ENCODE measurements at places on chromosomes 1 and 21. TPM values are rescaled to one million over a fixed set of nuclear protein-coding genes. Genes with fewer than 3 reads are reported as not detected.

DNA sequence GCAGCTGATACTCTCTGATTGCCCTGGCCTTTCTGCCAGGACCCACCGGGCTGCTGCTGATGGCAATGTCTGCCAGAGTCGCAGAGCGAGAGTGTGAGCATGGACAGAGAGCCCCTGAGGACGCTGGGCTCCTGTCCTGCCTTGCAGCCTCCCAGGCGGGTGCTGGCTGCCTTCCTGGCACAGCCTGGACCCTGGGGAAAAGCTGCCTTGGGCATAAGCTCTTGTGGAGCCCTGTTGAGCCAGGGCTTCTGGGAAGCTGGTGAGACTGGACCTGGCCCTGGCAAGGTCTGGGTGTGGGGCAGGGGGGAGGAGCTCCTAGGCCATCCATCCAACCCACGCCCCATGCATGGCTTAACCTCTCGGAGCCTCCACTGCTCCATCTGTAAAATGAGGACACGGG, 105.8 kb upstream of the WNT4 start:
- no peaks in the 10 kb centered on the region for H3K4me1 ChIP-seq
- peaks cover 80% of the 10 kb centered on the region for H3K27me3 ChIP-seq
- no peak for DNase-seq

GRCh38 chr1:235018720-235019444, 109.8 kb downstream of the TOMM20 start:
- no peak for DNase-seq
- no peaks in the 10 kb centered on the region for H3K36me3 ChIP-seq
- H3K27ac ChIP-seq = no peak overlapping the region
- H3K27me3 ChIP-seq = no peaks in the 10 kb centered on the region
- no peak overlapping the region for H3K4me3 ChIP-seq

DNA sequence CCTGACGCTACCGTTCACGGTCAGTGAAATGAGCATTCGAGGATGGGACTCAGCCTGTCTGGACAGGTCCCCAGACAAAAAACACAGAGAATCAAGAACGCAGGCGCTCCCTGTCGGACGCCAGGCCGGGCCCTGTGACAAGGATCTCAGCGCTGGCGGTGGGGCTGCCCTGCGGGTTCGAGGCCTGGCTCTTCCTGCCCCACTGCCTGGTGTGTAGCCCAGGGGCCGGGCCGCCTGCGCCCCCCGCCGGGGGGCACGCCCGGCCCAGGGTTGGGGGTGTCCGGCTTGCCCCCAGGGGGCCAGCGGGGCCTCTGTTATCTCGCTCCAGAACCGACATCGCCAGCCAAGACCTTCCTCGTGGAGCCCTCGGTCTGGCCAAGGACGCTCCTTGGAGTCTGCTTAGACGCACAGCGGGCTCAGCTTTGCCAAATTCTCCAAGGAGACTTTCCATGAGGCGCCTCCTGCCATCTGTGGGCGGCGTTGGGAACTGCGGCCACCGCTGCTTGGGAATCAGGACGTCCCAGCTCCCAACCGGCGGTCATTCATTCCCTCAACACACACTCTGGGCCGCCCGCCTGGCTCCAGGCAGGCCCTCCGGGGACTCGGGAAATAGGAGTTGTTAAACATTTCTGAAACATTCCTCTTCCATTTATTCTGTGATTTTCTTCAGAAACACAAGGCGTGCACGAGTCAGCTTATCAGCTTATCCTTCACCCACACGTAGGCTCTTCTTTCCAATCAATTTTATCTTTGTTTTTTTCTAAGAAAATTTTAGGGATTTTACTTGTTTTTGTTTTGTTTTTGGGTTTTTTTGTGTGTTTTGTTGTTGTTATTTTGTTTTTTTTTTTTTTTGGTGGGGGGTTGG, 11.3 kb upstream of the RIPK4 start:
- H3K27ac ChIP-seq = no peak overlapping the region
- H3K36me3 ChIP-seq = no peaks in the 10 kb centered on the region
- peaks cover 87% of the 10 kb centered on the region for H3K27me3 ChIP-seq
- peak; percentile 84 for DNase-seq
- H3K4me3 ChIP-seq = no peak overlapping the region

- no peaks in the 10 kb centered on the region for H3K36me3 ChIP-seq
- peak; percentile 86 for DNase-seq
- peaks cover 33% of the 10 kb centered on the region for H3K4me1 ChIP-seq
- peak overlapping the region; percentile 89 for H3K27ac ChIP-seq
- peak overlapping the region; percentile 99 for H3K4me3 ChIP-seq
Measured at GRCh38 chr1:52553362-52554266, 722 bp upstream of the TUT4 start.

DNA sequence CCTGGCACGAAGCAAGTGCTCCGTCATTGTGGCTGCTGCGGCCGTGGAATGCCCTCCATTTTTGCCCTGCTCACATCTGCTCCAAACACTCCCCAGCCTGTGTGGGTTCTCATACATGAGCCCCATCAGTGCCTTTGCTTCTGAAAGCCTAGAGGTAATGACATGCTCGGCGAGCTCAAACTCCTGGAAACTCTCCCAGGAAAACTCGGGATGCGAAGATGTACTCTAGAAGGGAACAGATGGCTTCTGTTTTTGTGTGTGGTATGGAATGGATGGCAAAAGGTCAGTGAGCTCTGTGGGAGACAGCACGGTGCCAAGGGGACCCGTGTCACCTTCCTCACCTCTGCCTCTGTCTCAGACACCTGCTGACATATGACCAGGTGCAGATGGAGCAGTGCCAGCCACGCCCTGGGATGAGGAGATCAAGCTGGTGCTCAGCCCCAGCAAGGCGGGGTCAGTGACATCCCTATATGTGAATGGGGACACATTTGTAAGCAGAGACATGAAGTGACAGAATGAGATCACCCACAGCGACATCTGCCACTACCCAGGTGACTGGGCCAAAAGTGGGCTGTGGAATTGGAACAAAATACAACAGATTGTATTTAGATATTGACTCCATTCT, 84.1 kb upstream of the COX20 start:
- no peaks in the 10 kb centered on the region for H3K4me1 ChIP-seq
- no peaks in the 10 kb centered on the region for H3K27me3 ChIP-seq
- H3K4me3 ChIP-seq = no peak overlapping the region
- no peak for DNase-seq

DNA sequence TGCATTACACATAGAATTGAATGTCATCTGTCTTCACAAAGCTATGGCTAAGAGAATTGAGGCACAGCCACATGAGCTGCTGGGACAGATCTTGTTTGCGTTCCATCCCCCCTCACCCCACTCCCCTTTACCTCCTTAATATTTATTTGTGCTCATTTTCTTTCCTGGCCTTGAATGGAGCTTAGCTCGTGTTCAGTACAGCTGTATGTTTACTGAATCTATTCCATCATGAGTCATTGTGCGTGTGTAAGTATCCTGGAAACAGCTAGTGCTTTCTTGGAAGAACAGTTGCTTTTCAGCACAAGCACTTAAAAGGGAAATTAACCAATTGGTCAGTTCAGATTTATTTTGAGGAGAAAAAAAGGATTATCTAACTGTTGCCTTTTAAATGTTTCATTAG, 14.7 kb downstream of the PROX1 start:
- H3K4me3 ChIP-seq = no peak overlapping the region
- H3K36me3 ChIP-seq = no peaks in the 10 kb centered on the region

DNA sequence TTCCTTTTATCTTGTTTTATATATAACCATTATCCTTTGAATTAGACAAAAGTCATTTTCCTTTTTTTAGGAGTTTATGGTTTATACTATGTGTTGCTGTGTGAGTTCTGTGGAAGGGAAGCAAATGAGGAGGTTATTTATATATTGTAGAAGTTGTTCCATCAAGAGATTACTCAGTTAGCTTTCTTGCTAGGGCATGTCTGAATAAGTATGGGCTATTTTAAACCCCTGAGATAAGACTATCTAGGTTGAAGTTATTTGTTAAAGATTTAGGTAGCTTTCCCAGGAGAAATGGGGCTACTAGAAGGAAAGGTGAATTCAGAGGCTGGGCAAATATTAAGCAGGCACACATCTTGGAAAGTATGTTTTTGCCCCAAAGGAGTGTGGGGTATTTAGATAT, 16.1 kb upstream of the VAMP4 start:
- no peak overlapping the region for H3K4me3 ChIP-seq
- DNase-seq = no peak
- H3K27ac ChIP-seq = no peak overlapping the region
- H3K36me3 ChIP-seq = no peaks in the 10 kb centered on the region

DNA sequence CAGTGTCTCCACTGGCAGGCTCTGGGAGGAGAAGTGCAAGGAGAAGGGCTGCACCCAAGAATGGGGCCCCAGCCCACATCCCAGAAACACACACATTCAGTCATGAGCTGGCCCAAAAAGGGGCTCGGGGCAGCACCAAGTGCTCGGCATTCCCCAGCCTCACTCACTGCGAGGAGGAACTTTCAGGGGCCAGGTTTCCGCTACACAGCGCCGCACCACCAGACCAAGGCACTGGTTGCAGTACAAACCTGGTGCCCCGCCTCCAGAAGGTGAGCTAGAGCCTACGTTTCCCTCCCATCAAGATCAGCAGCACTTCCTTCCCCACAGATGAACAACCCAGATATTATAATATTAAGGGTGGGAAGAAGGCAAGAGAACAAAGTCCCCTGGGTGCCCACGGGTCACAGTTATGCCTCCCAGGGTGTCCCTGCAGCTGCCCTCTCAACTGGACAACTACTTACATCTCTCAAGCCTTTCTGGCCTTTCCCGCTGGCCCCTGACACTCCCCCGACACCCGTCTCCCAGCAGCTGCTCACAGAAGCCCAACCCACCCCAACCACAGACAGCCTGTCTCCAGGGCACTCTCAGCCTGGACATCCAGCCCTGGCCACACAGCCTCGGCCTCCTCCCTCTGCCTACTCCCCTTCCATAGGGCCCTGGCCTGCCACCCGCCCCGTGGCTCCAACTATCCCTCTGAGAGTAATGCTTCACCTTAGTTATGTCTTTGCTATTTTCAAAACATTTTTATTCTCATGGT, 3.8 kb downstream of the PBXIP1 start:
- no peak overlapping the region for H3K4me3 ChIP-seq
- H3K4me1 ChIP-seq = peaks cover 43% of the 10 kb centered on the region
- DNase-seq = no peak
- H3K27ac ChIP-seq = no peak overlapping the region

DNA sequence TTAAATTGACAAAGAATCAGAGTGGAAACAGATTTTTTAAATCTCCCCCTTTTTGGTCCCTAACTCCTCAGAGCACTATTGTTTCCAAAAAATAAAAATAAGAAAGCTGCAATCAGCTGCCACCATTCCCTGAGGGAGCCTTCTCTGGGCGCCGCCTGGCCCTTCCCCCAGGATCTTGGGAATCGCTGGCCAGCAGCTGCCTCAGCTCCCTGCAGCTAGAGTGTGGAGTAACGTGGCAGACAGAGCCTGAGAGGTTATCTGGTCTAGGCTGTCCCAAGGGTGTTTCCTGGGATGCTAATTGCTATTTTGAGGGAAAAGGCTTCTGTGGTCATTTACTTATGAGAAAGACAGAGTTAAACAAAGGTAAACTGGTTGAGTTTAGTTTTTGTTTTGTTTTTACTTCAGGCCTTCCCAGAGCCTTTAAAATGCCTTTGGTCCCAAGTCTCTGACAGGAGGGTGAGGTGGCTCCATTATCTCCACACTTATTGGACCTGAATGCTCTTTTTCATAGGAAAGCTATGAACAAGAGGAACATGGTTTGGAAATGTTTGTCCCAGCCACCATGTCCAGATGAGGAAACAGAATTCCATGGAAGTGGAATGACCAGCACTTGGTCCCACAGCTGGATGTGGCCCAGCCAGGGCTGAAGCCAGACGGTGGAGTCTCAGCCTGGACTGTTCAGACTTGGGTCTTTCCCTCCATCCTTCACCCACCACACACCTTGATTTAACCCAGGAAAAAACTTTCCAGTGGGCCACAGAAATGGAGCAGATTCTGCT, 14.1 kb upstream of the KIAA1614 start:
- DNase-seq = peak; percentile 42
- H3K27me3 ChIP-seq = no peaks in the 10 kb centered on the region
- H3K4me3 ChIP-seq = no peak overlapping the region
- no peaks in the 10 kb centered on the region for H3K4me1 ChIP-seq
- H3K36me3 ChIP-seq = no peaks in the 10 kb centered on the region
- H3K27ac ChIP-seq = no peak overlapping the region

- no peak for DNase-seq
- no peaks in the 10 kb centered on the region for H3K4me1 ChIP-seq
- H3K27me3 ChIP-seq = no peaks in the 10 kb centered on the region
- no peaks in the 10 kb centered on the region for H3K36me3 ChIP-seq
- H3K27ac ChIP-seq = no peak overlapping the region
- H3K4me3 ChIP-seq = no peak overlapping the region
Measured at GRCh38 chr1:32801096-32801715, 16.0 kb downstream of the YARS1 start.

GRCh38 chr1:10679496-10680220, 116.8 kb downstream of the CASZ1 start:
- no peaks in the 10 kb centered on the region for H3K27me3 ChIP-seq
- no peak for DNase-seq
- H3K27ac ChIP-seq = no peak overlapping the region
- H3K36me3 ChIP-seq = no peaks in the 10 kb centered on the region
- peaks cover 90% of the 10 kb centered on the region for H3K4me1 ChIP-seq

DNA sequence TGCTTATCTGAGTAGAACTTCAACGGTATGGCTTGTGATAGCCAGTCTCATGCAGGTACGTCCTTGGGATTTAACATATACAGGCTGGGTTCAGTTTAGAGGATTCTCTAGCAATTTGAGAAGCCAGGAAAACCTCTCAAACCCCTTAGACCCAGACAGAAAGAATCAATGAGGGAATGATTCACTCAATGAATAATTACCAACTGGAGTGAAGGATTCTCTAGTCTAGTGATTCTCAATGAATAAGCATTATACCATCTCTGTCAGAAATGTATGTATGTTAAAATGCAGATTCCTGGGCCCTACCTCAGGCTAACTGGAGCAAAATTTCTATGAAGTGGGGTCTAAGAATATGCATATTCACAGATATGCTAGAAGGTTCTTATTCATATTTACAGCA, 54.5 kb upstream of the APP start:
- no peaks in the 10 kb centered on the region for H3K4me1 ChIP-seq
- H3K27me3 ChIP-seq = no peaks in the 10 kb centered on the region
- H3K4me3 ChIP-seq = no peak overlapping the region
- no peak for DNase-seq
- H3K27ac ChIP-seq = no peak overlapping the region

DNA sequence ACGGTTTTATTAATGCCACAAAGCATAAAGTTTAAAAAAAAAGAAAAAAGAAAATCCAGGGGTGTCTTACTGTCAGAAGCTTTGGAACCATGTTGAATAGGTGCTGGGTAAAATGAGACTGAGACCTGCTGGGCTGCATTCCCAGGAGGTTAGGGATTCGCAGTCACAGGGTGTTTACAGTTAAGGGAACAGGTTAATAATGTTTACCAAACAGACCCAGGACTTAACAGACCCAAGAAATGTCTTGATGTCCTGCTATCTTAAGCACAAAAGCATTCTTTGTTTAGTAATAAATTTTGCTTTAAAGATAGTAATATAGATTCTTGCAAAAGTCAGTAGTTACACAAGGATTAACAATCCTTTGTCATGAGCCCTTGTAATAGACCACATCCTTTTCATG, 54.7 kb downstream of the OLFML3 start:
- no peaks in the 10 kb centered on the region for H3K4me1 ChIP-seq
- H3K27me3 ChIP-seq = no peaks in the 10 kb centered on the region
- H3K27ac ChIP-seq = no peak overlapping the region

Gene AMY2B
- total RNA-seq = 26.9 TPM

Gene TNFRSF4
- total RNA-seq = 5.2 TPM

Gene FLG
- total RNA-seq = not detected

Gene MIXL1
- 0.32 TPM for total RNA-seq

Gene CFHR2
- not detected for total RNA-seq

Gene AIRE
- not detected for total RNA-seq

Gene LAMC2
- total RNA-seq = 4.8 TPM

Gene DDR2
- total RNA-seq = 32.0 TPM

Gene CFHR3
- total RNA-seq = 0.19 TPM

All from heart right ventricle (tissue), 16 donors.